ENCODE measurements at places on chromosomes 6 and 20.

- no peak for DNase-seq
These were observed 32.6 kb downstream of the MDFI start for GRCh38 chr6:41670703-41671360.

- DNase-seq, result no peak
These were observed 339.2 kb upstream of the JAG1 start for GRCh38 chr20:11012975-11013374.

DNA sequence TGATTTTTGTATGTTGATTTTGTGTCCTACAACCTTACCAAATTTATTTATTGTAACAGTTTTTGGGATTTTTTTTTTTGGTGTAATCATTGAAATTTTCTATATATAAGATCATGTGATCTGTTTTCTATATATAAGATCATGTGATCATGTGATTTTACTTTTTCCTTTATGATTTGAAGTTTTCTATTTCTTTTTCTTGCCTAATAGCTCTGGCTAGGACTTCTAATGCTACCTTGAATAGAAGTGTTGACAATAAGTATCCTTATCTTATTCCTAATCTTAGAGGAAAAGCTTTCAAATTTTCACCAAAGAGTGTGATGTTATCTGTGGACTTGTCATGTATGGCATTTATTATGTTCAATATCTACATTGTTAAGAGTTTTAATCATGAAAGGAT, 69.7 kb downstream of the TNFAIP3 start:
- DNase-seq, result no peak

DNA sequence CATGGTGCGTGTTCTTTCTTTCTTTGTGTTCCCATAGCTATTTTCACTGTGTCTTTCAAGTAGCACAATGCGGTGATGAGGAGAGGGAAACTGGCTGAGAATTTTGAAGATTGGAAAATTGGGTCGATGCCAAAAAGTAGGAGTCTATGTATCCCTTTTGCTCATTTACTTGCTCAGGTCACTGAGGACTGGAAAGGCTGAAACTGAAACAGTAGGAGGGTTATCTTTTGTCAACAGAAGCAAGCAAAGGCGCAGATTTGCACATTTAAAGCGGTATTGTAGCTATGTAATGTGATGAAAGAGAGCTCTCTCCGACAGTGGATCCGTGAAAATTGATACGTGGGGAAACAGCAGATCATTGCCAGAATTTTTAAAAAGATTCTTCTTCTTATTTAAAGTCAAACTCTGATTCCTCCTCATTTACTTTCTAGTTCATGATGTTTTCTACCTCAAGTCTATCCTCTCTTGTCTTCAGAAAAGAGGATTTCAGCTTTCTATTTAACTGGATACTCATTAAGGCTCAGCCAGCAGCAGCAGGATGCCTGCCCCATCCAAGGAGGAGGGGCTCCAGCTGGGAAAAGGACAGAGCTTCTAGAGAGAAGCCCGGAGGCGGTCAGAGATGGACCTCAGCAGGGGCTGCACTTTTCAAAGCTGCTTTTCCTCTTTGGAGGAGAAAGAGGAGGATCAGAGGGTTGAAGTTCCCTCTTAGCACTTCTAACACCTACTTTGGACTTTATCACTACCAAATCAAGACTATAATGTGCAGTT, 15.9 kb upstream of the FYN start:
- no peak for DNase-seq

DNA sequence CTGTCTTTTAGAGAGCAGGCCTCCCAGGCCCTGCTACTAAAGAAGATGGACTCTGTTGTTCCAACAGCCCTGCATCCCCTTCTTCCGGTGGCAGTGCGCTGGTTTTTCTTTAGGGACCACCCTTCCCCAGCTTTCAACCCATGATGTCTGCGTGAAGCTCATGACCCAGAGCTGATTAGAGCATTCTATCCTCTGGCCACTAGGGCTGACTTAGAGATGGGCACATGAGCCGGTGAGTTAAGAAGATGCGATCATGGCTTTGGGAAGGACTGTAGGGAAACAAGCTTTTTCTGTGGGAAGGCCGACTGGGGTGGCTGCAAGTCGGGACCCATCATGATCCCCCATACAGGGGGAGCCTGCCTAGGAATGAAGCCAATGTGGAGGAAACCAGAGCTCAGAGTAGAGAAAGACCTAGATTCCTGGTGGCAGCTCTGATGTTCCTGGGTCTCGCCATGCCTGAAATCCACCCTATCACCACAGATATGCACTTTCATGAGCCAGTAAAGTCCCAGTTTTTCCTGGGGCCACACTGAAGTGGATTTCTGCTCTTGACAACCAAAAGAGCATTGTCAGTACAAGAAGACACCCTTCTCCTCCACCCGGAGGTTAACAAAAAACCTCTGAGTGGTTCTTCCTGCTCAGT, 29.1 kb upstream of the STX16 start:
- no peak for DNase-seq

- DNase-seq, result no peak
These were observed 124.2 kb upstream of the PTPN1 start for GRCh38 chr20:50385733-50386640.

GRCh38 chr20:47506335-47506734, 4.6 kb downstream of the NCOA3 start:
- no peak for DNase-seq

GRCh38 chr6:18412068-18412467, 24.9 kb downstream of the RNF144B start:
- DNase-seq, result no peak

GRCh38 chr20:41393705-41394066, 27.1 kb upstream of the EMILIN3 start:
- no peak for DNase-seq

DNA sequence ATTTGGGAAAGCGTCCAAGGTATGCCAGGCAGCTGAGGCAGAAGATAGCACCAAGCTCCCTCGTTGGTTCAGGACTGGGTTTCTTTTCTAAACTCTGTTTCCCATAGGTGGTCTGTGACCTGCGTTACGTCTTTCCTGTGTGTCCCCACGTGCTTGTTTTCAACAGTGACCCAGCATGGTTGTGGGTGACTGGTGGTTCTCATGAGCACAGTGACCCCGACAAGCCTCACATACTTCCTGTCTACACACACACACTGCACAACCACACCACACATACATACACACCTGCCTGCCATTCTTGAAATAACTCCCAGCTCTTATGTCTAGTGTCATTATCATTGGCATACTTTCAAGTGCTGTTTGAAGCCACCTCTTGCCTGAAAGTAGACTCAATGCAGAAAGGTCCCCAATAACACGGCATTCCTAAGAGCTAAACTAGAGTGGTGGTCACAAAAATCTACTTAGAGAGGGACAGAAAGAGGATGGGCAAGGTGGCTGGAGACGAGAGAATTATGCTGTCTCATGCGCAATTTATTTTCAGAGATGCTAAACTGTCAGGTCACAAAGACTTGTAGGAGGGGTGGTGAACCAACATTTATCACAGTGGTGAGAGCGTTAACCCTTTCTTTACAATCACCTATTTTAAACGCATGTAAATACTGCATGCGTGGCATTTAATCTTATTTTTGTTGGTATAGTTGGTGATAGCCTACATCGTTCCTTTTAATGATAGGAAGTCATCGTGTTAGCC, 66.7 kb downstream of the GCNT2 start:
- DNase-seq, result no peak

Measured in activated naive CD4-positive, alpha-beta T cell treated with anti-CD3 and anti-CD28 coated beads, Interleukin-2, amount 50 U/mL, for 16 hours (primary cell).